ENCODE measurements at places on chromosomes 6 and 20.

GRCh38 chr6:73942592-73943186 lies 246.7 kb downstream of the CD109 start:
- DNase-seq = no peak

DNA sequence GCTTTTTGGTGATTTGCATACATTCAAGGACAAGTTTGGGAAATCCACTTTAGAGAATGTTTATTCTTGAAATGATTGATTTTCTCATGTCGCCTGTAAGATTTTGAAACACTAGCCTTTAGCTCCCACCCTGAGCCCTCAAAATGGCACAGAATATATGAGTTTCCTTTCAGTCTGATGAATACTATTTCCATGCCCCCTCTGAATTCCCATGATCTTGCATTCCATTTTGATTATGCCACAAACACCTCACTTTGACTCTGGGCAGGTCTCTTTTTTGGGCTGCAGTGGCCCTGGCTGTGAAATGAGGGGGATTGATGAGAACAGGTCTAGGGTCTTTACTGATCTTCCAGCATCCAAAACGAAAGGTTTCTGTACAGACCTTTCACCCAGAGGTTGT lies 50.4 kb downstream of the SULF2 start:
- DNase-seq = no peak

DNA sequence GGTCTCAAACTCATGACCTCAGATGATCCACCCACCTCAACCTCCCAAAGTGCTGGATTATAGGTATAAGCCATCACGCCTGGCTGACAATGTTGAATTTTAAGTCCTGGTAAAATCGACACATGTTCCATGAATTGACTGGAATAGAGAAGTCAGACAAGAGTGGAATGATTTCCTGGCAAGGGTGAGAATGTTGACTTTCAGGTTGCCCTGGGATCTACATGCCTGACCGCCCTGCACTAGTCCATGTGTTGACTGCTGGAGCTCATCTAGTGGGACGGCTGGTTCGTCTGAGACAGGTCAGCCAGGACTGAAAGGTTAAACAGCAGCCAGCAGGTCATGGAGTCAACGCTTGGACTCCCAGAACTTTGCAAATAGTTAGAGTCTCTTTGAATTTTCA lies 88.8 kb downstream of the SASH1 start:
- DNase-seq = no peak

DNA sequence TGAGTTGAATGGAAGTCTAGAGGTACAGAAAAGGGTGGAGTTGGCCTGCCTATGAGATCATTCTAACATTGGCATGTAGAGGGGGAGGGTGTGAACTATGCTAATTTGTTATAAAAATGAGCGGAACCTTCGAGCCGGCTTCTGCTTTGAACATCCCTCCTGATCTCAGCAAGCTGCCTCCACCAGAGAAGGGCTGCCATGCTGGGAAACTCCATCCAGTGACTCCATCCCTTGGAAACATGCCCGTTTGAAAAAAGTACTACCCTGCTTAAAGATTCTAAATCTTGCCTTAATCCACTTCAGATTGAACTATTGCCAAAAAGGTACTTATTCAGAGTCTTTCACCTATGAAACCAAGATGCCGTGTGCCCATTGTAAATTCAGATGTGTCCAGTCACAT lies 43.6 kb upstream of the TMEM170B start:
- no peak for DNase-seq

Data from NCI-H2081 treated with DMSO at 0.1 percent for 48 hours (cell line).